HT1080 (cell line): ENCODE measurements at places on chromosomes 7 and 10. TPM values are rescaled to one million over a fixed set of nuclear protein-coding genes. Genes with fewer than 3 reads are reported as not detected.

PAXIP1 gene
- total RNA-seq = 13.4 and 18.0 TPM in 2 replicates

SPDYE16 gene
- total RNA-seq = not detected in 2 replicates

CCDC201 gene
- total RNA-seq = not detected in 2 replicates

WIPF3 gene
- not detected in 2 replicates for total RNA-seq

FRMPD2 gene
- total RNA-seq = not detected in 2 replicates

HABP2 gene
- total RNA-seq = not detected in 2 replicates

SPDYE2B gene
- total RNA-seq = not detected in 2 replicates

HECW1 gene
- 2.4 and 2.5 TPM in 2 replicates for total RNA-seq

SPDYE8 gene
- not detected in 2 replicates for total RNA-seq

TRIL gene
- total RNA-seq = not detected in 2 replicates

WNT2 gene
- not detected in 2 replicates for total RNA-seq

IFIT2 gene
- 0.53 and 0.92 TPM in 2 replicates for total RNA-seq

GNGT1 gene
- total RNA-seq = not detected in 2 replicates

PRSS37 gene
- not detected in 2 replicates for total RNA-seq

OR2A1 gene
- total RNA-seq = not detected in 2 replicates

SLC13A1 gene
- total RNA-seq = not detected in 2 replicates

RPEL1 gene
- not detected in 2 replicates for total RNA-seq

AASS gene
- 6.9 and 10.7 TPM in 2 replicates for total RNA-seq
